Stimulated activated naive CD4-positive, alpha-beta T cell (primary cell): ENCODE measurements at places on chromosomes 11 and 22.

DNA sequence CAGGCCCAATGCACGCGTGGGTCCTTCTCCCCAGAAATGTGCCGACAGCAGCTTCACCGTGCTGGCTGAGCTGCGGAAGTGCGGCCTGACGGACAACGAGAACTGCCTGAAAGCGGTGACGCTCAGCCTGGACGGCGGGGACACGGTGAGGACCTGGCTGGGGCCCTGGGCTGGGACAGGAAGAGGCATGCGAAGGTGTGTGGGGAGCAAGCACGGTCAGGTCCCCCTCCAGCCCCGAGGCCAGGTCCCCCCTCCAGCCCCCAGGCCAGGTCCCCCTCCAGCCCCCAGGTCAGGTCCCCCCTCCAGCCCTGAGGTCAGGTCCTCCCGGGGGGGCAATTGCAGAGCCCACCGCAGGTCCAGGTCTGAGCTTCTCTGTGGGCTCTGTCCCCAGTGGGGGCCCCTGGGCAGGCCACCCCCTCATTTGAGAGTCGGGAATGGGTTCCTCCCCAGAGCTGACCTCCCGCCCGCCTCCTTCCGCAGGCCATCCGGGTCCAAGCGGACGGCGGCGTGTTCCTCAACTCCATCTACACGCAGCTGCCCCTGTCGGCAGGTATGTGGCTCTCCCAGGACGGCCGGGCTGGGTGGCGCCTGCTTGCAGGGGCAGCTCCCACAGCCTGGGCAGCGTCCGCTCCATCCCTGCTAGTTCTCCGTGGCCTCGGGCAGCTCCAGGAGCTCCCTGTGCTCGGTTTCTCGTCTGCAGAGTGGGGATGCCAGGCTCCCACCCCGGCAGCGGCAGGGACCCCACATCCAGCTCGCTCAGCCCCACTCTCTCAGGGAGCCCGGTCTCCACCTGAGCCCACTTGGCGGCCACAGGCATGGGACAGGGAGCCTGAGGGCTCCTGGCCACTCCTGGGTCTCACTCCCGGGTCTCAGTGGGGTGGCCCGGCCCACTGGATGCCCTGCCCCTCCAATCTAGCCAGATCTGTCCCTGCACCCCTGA lies 7.9 kb downstream of the MUC5B start:
- DNase-seq = no peak

DNA sequence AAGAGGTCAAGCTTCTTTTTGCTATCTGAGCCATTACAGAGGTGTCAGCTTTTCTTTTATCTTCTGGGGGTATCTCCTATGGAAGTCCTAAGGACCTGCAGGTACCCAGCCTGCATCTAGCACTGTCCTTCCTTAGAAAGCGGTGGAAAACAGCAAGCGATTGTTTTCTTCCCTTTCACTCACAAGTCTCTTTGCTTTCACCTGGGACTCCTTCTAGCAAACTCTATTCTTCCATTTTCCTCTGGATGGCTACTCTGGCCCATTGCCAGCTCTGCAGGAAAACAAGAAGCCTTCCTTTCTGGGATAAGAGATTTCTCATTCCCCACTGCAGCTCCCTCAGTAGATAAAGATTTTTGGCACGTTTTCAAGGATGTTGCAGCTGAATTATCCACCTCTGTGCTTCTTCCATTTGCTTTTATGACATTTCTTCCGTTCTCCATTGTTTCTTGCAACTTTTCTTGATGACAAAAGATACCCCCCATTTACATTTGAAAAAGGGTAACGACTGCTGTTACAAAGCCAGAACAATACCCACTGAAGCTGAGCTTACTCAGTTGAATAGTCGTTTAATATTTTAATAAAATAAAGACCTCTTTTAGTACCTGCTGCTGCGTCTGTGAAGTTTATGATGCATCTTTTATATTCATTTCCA lies 40.2 kb upstream of the BDNF start:
- no peak for DNase-seq

DNA sequence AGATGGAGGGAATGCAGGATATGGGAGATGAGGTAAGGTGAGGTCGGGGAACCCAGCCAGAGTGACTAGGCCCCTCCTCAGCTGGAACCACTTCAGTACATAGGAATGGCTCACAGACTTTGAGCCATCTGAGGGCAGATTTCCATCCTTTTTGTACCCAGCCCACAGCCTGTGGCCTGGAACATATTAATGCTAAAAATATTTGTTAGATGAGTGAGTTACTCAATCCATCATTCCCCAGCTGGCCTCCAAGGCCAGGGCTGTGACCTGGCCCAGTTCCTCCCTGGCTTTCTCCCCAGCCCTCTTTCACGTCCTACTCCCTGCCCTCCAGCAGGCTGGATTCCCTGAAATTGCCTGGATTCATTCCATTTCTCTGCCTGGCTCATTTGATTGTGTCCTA lies 57.2 kb upstream of the PRDM11 start:
- no peak for DNase-seq

- no peak for DNase-seq
Measured at GRCh38 chr11:123166071-123166559, 28.9 kb downstream of the CLMP start.

GRCh38 chr11:57200917-57201316 lies 19.2 kb downstream of the LRRC55 start:
- DNase-seq = no peak

- no peak for DNase-seq
Measured at GRCh38 chr11:2325719-2326118, 23.9 kb downstream of the TSPAN32 start.

- no peak for DNase-seq
Measured at GRCh38 chr11:118645066-118645715, 34.3 kb downstream of the TREH start.

DNA sequence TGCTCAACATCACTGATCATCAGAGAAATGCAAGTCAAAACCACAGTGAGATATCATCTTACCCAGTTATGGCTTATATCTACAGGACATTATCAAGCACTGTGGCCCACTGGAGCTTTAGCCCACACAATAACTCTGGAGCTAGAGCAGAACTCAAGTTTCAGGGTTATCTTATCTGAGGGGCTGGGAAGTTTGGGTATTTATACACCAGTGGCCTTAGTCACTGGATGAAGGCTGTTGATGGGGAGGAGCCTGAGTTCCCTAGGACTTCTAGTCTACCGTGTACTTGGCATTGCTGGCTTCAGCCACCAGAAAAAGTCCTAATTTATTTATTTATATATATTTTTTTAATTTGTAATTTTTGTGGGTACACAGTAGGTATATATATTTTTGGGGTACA lies 19.3 kb downstream of the HSD17B12 start:
- DNase-seq = no peak

DNA sequence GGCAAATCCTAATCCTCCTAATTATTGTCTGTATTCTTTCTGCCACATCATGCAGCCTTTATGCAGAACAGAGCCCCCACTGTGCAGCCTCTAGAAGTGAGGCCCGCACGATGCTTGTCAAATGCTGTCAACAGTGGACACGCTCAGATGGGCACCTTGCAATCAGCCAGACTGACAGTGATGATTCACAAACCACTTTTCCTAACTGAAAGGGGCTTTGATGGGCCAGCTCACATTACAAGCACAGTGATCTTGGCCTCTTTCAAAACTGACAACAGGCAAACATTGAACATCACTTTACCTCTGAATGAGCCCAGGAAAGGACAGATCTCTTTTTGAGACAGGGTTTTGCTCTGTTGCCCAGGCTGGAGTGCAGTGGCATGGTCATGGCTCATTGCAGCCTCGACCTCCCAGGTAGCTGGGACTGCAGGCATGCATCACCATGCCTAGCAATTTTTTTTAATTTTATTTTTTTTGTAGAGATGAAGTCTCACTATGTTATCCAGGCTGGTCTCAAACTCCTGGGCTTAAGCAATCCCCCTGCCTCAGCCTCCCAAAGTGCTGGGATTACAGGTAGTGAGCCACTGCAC lies 18.0 kb upstream of the E2F8 start:
- no peak for DNase-seq

- no peak for DNase-seq
Measured at GRCh38 chr11:75893251-75893650, 78.2 kb downstream of the UVRAG start.

DNA sequence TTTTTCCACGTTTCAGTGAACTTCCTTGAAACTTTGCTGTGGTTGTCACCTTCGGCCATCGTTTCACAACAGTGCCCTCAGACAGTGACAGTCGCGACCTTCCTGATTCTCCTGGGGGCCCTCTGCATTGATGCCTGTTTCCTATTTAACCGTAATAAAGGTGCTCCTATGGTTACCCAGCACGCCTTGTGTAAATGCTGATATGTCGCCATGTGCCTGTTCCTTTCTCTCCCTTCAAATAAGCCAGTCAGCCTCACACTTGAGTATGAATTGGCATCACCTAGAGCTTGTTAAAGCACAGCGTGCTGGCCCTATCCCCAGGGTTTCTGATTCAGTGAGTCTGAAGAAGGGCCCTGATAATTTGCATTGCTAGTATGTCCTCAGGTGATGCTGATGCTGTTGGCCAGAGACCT lies 104.8 kb downstream of the MICAL2 start:
- no peak for DNase-seq

- DNase-seq = no peak
Measured at GRCh38 chr22:50583294-50583861, 729 bp upstream of the CHKB start.

GRCh38 chr22:20008221-20008995 lies 8.2 kb downstream of the ARVCF start:
- no peak for DNase-seq
